ENCODE measurements at places on chromosomes 2 and 18.
A peak's percentile ranks its signal among the peaks of the same experiment; 100 is the strongest.

DNA sequence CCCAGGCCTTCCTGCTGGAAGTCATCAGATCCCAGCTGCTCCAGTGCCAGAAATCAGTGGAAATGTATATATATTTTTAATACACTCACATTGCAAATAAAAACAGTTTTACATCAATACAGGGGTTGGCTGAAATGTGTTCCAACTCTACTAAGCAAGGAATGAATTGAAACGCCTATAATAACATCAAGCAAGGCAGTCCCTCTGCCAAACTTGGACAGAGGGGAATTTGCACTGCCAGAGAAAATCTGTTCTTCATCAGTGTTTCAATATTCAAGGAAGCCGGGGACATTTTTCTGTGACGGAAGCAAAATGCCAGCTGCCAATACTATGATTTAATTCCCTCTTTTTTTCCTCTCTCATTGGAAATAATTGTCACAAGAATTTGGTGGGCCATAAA, 335.3 kb downstream of the TNS1 start:
- no peak for DNase-seq

DNA sequence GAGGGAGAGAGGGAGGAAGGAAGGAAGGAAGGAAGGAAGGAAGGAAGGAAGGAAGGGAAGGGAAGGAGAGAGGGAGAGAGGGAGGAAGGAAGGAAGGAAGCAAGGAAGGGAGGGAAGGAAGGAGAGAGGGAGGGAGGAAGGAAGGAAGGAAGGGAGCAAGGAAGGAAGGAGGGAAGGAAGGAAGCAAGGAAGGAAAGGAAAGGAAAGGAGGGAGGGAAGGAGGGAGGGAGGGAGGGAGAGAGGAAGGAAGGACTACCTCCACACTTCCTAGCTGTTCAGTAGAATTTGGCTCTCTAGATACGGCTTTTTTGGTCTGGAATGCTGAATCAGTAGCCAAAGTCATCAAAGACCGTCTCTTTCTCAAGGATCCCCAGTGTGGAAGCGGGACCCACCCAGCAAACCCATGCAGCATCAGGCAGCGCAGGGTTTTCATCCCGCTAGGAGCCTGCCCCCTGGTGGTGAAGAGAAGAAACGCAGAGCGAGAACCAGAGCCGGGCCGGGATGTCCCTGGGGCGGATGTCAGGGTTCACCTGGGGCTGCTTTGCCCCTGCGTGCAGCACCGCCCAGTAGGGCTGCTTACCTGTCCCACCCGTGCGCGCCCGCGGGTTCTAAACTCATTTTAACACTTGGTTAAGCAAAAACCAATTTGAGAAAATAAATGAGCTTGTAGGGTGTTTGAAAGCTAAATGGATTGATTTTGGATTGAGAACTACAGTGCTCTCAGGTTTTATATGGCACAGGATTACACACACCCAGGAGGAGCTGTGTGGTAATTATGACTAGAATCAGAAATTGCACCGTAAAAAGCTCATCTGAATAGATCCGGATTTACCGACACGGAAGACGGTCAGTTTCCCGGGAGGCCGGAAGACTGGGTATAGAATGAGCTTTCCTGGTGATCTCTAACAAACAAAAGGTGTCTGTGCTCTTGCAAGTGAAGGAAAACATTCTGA, 48.1 kb upstream of the ARL4C start:
- peak; percentile 75 for DNase-seq

DNA sequence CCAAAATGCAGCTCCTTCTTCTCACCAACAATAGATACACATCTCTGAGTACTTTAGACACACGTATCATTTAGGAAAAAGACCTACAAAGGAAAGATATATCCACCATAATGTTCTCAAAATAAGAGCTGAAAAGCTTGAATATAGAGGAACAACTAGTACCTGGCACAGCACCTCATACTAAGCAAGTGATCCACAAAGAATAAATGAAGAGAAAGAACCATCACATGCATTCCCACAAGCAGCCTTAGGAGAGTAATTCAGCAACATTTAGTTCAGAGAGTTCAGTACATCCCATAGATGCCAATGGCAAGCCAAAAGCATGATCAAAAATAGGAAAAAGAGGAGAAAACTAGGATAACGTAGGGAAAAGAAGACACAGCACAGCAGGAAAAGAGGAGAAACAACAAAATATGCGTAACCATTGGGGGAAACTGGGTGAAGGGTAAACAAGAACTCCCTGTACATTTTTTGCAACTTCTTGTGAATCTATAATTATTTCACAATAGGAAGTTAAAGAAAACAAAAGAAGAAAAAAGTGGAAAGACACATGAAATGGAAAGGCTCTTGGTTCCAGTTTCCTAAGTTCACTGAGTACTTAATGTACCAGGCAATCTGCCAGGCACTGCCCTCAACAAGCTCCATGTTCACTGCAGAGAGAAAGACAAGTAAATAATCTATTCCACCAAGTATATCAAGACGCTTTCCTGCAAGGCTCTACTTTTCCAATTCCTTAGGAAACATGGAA, 22.3 kb downstream of the CLASP1 start:
- DNase-seq: no peak

DNA sequence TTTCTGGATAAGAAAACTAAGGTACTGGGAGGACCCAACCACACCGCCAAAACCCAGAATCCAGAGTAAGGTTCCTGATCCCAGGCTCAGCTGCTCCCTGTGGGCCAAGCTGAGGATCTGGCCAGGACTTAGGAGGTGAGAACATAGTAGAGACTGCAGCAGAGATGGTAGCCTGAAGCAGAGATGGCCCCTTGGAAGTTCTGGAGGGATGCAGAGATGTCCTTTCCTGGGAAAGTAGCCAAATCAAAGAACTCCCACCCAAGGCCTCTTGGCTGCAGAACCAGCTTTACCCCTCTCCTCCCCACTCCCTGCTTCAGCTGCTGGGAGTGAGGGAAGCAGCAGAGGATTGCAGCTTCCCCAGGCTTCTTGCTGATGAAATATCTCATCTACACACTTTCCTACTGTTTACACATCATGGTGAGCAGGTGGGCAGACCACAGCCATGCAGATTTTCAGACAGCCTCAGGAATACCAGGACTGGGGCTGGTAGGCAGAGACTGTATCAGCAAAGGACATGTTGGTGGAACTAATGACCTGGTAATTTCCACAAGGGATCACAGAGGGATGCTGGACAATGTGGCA, 32.7 kb downstream of the TMEM17 start:
- no peak for DNase-seq

DNA sequence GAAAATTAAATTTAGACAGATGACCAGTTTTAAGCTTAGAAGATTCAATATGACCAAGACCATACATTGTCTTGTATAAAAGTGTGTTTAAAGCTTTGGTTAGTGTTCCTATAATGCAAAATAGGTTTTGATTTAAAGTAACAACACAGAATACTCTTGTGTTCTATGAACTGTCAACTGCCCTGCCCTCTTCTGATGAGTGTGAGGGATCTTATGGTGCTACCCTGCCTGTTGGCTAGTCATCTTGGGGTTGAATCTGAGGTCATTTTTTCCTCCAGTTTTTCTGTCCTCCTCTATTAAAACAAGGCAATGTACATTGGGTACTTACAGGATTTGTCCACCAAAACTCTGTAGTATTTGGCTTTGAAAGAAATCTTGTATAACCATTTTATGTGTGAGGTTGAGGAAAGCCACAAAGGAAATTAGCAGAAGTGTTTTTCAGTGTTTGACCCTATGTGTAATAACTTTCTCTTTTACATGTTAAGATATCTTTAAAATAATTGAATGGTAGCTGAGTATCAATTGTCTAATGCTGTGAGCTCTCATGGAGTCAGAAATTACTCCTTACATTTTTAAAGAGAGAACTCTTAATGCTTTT, 129.1 kb downstream of the SPTBN1 start:
- no peak for DNase-seq

GRCh38 chr2:63628403-63628942, 39.7 kb downstream of the MDH1 start:
- no peak for DNase-seq

- no peak for DNase-seq
Measured at GRCh38 chr2:210252699-210253606, 27.7 kb upstream of the ACADL start.

Measured in CD4-positive, alpha-beta T cell treated with Interleukin-4 for 4 hours (primary cell).